ENCODE measurements at places on chromosomes 2 and 18.

GRCh38 chr2:119700866-119701265 lies 21.9 kb downstream of the TMEM177 start:
- DNase-seq = no peak

GRCh38 chr2:118105497-118105896 lies 17.2 kb downstream of the INSIG2 start:
- DNase-seq = no peak

DNA sequence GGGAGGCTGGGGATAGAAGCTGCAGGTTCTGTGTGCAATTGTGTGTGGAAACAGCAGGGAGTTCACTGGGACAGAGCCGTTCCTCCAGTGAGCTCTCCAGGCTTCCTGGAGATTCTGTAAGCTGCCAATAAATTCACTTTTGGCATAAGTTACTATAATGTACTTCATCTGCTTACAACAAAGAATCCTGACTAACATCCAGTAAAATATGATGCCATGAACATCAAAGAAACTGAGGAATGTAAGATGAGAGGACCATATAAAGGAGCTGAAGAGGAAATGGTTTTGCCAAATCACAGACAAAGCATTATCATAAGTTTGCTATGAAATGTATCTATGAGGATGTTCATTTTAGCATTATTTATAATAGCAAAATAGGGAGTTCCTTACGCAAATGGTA lies 175.3 kb downstream of the KCNE4 start:
- no peak for DNase-seq

DNA sequence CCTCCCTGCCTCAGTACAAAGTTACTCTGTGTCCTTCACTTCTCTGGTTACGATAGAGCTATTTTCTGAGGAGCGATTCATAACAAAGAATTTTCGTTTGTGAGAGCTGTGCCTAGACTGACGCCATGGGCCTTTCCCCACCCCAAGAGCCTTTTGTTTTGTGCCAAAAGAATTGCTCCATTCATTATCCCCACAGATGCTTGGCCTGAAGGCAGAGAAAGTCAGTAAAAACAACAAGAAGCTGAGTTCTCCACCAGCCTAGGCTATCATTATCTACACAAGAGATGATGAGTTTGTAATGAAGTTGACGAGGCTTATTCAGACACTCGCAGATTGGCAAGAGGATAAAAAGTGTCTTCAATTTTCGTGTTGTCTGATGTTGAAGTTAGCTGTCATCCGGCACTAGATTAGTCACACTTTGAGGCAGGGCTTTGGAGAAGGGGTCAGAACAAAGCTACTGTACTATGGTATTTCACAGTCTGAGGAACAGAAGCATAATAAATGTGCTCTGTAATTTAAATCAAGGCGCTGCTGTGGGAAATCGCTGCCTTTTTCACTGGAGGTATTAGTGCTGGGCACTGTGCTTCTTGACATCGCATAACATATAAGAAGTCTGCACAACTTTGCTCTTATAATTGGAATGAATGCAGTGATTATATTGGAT lies 278.4 kb upstream of the FIGN start:
- no peak for DNase-seq

- DNase-seq = no peak
Measured at GRCh38 chr18:8448130-8448529, 161.1 kb upstream of the RAB12 start.

GRCh38 chr18:45139478-45139877 lies 458.8 kb downstream of the SETBP1 start:
- DNase-seq = no peak

DNA sequence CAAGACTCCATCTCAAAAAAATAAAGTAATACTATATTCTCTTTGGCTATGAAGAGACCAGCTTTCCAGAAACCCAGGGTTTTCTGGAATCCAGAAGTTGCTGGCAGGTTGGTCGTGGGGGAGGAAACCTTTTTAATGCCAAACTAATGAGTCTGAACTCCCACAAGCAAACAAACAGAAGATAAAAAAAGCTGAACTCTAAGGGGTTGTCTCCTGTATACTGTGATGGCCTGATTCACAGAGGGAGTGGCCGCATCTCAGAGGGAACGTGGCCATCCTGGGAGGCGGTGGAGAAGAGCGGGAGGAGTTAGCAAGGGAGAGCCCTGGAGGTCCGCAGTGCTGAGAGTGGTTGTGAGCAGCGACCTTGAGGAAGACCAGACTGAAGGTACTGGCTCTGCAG lies 36.1 kb downstream of the LIMS1 start:
- DNase-seq = no peak

- no peak for DNase-seq
Measured at GRCh38 chr2:86213699-86214502, 14.6 kb downstream of the MRPL35 start.

DNA sequence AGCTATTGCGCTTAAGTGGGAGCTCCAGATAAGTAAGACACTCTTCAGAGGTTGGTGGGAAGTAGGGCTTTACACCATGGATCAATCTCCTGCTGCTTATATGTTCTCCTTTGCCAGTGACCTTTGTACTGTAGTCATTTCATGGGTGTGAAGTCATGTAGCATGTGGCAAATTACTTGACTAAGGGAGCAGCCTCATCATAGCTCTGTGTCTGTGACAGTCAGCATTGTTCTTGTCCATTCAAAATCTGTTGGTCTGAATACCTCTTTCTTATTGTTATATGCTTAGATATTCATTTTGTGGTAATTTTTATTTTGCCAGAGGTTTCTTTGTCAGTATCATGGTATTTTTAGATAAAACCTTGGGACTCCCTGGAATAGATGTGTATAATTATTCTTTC lies 18.2 kb downstream of the SLC4A1AP start:
- DNase-seq = no peak

GRCh38 chr2:19124135-19124534 lies 234.3 kb downstream of the OSR1 start:
- no peak for DNase-seq

GRCh38 chr2:144430722-144431391 lies 89.1 kb downstream of the ZEB2 start:
- DNase-seq = no peak

DNA sequence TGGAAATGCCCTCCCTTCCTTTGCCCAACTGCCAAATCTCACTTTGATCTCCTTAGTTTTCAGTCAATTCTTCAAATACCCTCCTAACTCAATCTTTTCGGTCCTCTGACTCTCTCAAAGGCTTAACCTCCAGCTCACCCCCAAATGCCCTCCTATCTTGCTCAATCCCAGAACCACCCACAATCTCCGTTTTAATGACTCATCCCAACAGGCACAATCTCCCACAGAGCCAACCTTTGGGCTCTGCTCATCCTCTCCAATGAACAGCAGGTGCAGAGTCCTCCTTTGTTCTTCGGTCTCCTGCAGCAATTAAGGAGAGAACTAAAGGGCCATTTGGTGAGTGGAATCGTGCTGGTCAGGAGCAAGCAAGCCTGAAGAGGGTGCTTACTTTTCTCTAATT lies 366.1 kb upstream of the CRIM1 start:
- DNase-seq = no peak

- DNase-seq = no peak
Measured at GRCh38 chr2:95060446-95061118, 35.1 kb downstream of the MAL start.

- no peak for DNase-seq
Measured at GRCh38 chr2:235347691-235348090, 146.2 kb upstream of the AGAP1 start.
